IPS DF 6.9 (cell line): ENCODE measurements at places on chromosomes 1 and 21.

DNA sequence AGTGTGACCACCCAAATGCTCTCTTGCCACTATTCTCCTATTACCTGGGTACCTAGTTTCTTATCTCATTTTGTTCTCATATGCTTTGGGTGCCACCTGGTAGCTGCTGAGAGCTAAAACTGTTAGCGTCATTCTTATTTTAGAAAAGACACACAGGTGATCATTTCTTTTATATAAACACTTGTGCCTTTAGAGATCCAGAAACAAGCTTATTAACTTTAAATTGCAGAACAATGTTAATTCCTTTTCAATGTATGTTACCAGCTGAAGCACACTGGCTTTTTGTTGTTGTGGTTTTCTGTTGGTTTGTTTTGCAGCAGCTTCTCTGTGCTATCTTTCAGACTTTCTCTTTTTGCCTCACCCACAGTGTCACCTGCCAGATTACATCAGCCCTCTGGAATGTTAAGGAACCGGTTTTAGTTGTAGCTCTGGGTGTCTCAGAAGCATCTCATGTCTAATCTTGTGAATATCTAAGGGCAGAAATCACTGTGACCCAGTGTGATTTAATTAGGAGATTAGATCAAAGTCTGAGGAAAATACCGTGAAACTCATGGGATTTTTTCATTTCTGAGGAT lies 43.4 kb upstream of the SLC19A2 start:
- H3K36me3 ChIP-seq: no peaks in the 10 kb centered on the region
- peak; percentile 75 for DNase-seq
- H3K27ac ChIP-seq: no peak overlapping the region
- H3K4me1 ChIP-seq: no peaks in the 10 kb centered on the region; the same call in 1 of the 2 replicates
- no peaks in the 10 kb centered on the region for H3K27me3 ChIP-seq

DNA sequence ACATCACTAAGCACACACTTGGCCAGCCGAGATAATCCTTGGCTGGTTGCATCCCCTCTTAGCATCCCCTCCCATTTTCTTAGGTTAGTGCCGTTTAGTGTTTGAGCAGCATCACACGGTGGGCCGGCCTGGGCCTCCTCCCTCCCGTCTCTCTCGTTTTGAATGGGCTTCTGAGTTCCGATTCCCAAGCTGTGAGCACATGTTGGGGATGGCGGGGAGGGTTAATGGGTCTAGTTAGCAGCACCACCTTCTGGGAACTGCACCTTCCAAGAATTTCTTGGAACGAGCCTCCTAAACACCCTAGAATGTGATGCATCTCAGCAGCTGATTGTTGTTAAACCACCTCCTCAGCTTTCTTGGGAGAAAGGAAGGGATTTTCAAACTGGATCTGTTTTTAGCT lies 73.3 kb downstream of the CNIH3 start:
- no peak overlapping the region for H3K4me3 ChIP-seq
- no peaks in the 10 kb centered on the region for H3K4me1 ChIP-seq
- DNase-seq: no peak
- no peaks in the 10 kb centered on the region for H3K27me3 ChIP-seq
- H3K36me3 ChIP-seq: no peaks in the 10 kb centered on the region
- no peak overlapping the region for H3K27ac ChIP-seq

DNA sequence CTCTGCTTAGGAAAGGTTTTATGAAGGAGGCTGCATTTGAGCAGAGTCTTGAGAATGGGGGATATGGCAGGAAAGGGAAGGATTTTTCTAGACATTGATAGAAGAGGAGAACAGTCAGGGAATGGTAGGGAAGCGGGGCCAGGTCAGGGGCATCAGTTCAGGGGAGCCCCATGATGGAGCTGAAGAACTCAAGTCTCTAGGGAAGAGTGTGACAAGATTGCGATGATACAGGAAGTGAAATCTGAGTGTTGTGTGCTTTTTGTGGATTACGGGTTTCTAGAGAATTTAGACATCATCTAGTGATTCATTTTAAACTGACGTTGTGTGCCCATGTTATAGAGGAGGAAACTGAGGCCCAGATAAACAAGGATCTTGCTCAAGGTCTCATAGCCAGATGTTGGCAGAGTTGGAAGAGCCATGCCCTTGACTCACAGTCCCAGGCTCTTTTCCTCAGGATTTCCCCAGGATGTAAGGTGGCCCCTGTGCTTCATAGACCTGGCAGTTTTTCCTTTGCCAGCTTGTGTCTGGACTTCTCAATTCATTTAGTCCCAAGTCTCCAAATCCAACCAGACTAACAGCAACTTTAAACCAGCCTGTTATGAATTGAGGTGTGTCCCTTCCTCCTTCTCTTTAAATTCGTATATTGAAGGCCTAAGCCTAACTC lies 130.3 kb downstream of the ROR1 start:
- H3K36me3 ChIP-seq: no peaks in the 10 kb centered on the region
- no peaks in the 10 kb centered on the region for H3K27me3 ChIP-seq
- H3K27ac ChIP-seq: no peak overlapping the region
- no peak for DNase-seq
- no peak overlapping the region for H3K4me3 ChIP-seq
- H3K4me1 ChIP-seq: peaks cover 9% of the 10 kb centered on the region

DNA sequence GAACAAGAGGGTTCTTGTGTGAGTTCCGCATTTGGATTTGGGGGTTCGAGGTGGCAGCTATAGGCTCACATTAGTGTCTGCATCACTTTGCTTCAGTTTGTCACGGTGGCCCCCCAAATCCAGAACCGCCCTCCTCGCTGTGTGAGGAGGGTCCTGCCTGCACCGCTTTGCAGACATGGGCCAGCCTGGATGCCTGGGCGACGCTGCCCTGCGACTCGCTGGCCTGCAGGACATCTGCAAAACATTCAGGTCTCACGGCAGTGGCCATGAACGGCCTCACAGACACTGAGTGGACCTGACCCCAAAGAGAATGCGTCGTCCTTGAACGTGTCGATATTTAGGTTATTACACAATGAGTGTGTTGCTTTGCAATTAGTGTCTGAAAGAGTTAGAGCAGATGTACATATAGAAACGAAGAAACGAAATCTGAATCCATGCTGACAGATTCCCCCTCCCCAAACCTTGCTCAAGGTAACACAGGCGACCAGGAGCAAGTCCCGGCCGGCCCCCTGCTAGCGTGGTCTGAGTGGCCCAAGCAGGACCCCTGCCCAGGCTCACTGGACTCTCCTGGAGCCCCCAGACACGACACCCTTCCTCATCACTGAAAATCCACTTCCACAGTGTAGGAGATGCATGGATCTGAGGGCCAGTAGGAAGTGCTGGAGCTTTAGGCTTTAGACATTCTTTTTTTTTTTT lies 20.4 kb downstream of the PDE9A start:
- H3K27me3 ChIP-seq: no peaks in the 10 kb centered on the region
- peaks cover 6% of the 10 kb centered on the region; the same call in 1 of the 2 replicates for H3K4me1 ChIP-seq
- H3K36me3 ChIP-seq: peaks cover 9% of the 10 kb centered on the region
- no peak overlapping the region for H3K27ac ChIP-seq
- no peak overlapping the region for H3K4me3 ChIP-seq
- no peak for DNase-seq

DNA sequence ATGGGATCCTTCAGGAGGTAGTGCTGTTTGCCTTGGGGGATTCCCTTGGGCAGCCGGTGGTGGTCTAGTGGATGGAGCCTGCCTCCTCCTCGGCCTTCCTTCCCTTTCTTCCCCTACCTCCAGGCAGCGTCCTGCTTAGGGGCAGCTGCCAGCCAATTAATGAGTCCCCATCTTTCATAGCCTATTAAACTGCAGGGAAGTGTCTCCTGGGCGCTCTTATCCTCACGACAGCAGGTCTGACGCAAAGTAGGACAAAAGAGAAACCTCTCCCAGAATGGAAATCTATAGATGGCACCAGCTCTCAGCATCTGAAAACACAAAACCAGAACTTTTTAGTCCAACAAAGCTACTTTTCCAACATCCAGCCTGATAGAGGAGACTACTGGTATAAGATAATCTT lies 69.3 kb downstream of the ELAVL4 start:
- H3K4me3 ChIP-seq: no peak overlapping the region
- no peaks in the 10 kb centered on the region for H3K36me3 ChIP-seq
- peaks cover 2% of the 10 kb centered on the region; the same call in 1 of the 2 replicates for H3K27me3 ChIP-seq
- DNase-seq: no peak
- peaks cover 1% of the 10 kb centered on the region for H3K4me1 ChIP-seq

DNA sequence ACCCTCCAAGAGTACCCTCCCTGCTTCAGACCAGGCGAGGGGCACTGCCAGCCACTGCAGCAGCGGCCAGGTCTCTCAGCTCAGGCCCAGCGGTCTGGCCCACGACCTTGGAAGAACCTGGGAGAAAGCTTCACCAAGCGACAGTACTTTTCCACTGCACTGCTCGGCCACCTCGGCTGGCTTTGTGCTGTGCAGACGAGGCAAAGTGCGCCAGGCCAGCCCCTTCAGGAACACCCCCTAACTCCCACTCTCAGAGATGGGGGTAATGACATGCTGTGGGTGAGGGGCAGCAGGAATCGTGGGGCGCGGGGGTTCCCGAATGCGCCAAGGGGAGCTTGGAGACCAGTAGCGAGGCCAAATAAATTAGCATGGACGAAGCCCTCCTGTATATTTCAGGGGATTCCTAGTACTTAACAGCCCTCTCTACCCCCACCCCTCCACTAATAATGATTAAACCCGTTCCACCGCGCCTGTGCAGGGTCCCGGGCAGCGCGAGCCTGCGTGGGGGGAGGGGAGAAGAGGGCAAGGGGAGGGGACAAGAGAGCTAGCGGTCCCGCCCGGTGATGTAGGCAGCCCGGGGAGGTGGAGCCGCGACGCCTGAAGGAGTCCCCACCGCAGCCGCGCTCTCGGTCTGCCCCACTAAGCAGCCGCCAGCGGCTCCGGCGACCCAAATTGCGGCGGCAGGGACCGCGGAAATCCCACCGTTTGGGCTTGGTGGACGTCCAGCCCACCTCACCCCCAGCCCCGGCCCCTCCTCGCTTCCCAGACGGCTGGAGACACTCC lies at the start of gene FAM43B:
TSS of gene FAM43B (plus strand) at position 629 of the 783 bp plus-strand sequence. CDS start 401 bp downstream, outside the sequence.
- no peaks in the 10 kb centered on the region for H3K36me3 ChIP-seq
- peaks cover 4% of the 10 kb centered on the region; the same call in 1 of the 2 replicates for H3K4me1 ChIP-seq
- DNase-seq: no peak
- no peak within 1 kb of the TSS for H3K27ac ChIP-seq
- peaks cover 46% of the 10 kb centered on the region for H3K27me3 ChIP-seq
- H3K4me3 ChIP-seq: peak within 1 kb of the TSS; percentile 36; the same call in 1 of the 2 replicates

GRCh38 chr1:9718006-9718680 lies 66.6 kb downstream of the PIK3CD start:
- peaks cover 22% of the 10 kb centered on the region for H3K4me1 ChIP-seq
- no peak overlapping the region for H3K4me3 ChIP-seq
- H3K27ac ChIP-seq: no peak overlapping the region
- no peaks in the 10 kb centered on the region for H3K27me3 ChIP-seq

DNA sequence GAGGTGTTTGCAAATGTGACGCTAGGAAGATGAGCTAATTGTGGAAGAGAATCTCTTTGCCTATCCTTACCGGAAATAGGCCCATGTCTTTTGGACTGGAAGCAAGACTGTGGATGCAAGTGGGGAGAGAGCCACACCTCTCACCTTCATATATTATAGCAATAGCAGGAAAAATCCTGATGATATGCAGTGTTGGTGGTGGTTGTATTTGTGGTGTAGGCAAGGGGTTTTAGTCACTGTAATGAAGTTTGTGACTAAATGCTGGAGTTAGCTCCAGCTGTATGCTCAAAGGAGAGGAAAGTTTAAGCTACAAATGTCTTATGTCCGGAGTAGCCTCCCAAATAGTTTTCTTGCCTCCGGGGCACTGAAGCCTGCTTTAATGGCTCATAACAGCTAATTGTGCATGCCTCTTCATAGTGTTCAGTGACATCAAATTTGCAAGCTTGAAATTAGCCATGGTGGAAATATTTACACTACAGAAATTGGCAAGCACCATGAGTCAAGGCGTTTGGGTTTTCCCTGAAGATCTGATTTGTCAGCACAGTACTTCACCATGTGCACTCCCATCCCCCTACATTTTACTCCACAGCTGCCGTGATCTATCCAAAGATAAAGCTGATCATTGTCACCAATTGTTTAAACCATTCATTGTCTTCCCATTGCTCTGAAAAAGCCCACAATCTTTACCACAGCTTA lies 102.6 kb upstream of the ZNF644 start:
- DNase-seq: no peak
- H3K27ac ChIP-seq: no peak overlapping the region
- no peaks in the 10 kb centered on the region for H3K36me3 ChIP-seq

GRCh38 chr21:41251961-41252642 lies 64.5 kb upstream of the FAM3B start:
- no peaks in the 10 kb centered on the region for H3K36me3 ChIP-seq
- DNase-seq: no peak
- no peak overlapping the region for H3K4me3 ChIP-seq
- H3K27me3 ChIP-seq: no peaks in the 10 kb centered on the region
- no peak overlapping the region for H3K27ac ChIP-seq
